ENCODE measurements at places on chromosomes 4 and X.

- no peak for DNase-seq
These were observed 28.2 kb upstream of the TCEAL4 start for GRCh38 chrX:103556963-103557612.

- DNase-seq, result no peak
These were observed 1273.0 kb downstream of the RAPGEF2 start for GRCh38 chr4:160375772-160376452.

DNA sequence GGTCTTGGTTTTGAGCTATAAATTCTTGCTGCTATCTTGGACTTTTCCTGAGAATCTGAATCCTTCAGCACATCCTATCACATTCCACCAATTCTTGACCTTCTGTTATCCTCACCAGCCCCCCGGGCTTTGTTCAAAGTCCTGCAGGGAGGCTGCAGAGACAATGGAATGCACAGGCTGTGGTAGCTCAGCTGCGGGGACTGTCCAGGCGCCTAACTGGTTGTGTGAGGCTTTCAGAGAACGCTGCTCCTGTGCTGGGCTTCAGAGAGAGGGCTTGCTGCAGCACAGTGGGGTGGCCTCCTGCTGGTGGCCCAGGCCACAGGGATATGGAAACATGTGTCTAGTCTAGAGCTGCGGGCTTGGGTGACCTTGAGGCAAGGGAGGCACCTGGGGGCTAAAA, 196.3 kb upstream of the GATB start:
- DNase-seq, result no peak

- DNase-seq, result no peak
These were observed 514.5 kb upstream of the SLIT2 start for GRCh38 chr4:19736968-19737756.

- no peak for DNase-seq
These were observed 677 bp upstream of the CYP4V2 start for GRCh38 chr4:186190581-186191199.

GRCh38 chrX:46325312-46325877, 219.8 kb downstream of the ZNF674 start:
- DNase-seq, result no peak

- no peak for DNase-seq
These were observed 31.8 kb downstream of the CSF2RA start for GRCh38 chrX:1300449-1300848.

- DNase-seq, result no peak
These were observed 224.8 kb downstream of the GRID2 start for GRCh38 chr4:92528541-92528940.

- DNase-seq, result no peak
These were observed 16.1 kb upstream of the KLB start for GRCh38 chr4:39390603-39391002.

DNA sequence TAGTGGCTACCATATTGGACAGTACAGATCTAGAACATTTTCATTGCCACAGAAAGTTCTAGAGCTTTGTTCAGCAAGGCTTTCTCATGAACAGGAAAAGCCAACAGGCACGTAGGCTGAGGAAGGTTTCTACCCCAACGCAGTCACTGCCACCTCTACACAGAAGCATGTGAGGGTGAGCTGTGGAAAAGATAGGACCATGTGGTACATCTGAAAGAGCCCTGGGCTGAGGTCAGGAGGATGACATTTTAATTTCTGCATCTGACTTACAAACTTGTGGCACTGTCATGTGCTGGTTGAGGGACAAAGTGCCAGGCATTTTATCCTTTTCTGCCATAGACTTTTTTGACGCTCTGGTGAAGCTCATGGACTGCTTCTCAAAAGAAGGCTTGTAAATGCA, 454.2 kb downstream of the BCOR start:
- no peak for DNase-seq

DNA sequence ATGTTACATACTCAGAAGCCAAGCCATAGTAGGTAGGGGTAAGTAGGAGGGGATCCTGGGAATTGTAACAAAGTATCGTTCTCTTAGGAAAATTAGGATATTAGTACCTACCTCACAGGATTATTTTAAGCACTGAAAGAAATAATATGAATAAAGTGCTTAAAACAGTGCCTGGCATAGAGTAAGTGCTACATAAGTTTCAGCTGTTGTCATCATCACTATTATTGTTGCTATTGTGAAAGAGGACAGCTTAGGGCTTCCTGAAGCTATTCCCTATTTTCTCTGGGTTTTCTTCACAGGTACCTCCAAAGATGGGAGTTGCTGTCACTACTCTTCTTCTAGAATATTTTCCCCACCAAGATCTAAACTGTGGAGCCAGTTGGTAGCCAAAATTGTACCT, 443.7 kb upstream of the FGF16 start:
- no peak for DNase-seq

- DNase-seq, result no peak
These were observed 546 bp downstream of the ZRSR2 start for GRCh38 chrX:15790769-15791290.

DNA sequence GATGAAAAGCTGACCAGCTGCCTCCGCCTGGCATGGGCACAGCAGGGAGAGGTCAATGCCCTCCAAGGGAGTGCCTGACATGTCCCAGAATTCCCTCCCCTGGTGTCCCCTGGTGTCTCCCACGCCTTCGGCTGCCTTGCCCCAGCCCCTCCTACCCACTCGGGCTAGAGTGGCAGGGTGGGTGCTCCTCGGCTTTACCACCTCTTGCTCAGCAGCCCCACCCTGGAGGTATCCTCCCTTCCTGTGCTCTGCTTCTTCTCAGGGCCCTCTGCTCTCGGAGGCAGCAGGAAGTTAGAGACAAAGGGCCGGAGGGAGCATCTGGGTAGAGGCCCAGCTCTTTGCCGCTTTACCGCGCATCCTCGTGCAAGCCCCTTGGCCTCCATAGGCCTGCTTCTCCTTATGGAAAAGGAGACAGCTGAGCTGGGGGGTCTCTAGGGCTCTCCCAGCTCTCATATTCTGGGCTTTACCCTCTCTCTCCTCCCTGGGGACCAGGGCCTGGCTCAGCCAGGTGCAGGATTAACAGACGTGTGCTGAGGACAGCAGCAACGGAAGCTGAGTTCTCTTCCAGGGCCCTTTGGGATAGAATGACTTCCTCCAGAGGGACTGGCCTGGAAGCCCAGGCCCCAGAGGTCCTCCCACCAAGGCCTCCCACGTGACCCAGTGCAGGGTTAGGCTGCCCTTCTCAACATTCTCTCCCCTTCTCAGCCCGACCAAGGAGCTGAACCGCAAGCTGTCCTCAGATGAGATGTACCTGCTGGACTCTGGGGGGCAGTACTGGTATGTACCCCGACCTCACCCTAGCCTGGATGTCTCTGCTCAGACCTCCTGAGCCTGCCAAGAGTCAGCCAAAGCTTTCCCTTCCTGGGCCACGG, 17.2 kb downstream of the XPNPEP2 start:
- no peak for DNase-seq

- no peak for DNase-seq
These were observed 316.1 kb upstream of the EMCN start for GRCh38 chr4:100833906-100834305.

GRCh38 chr4:123841447-123842121, 445.0 kb downstream of the SPRY1 start:
- DNase-seq, result no peak

DNA sequence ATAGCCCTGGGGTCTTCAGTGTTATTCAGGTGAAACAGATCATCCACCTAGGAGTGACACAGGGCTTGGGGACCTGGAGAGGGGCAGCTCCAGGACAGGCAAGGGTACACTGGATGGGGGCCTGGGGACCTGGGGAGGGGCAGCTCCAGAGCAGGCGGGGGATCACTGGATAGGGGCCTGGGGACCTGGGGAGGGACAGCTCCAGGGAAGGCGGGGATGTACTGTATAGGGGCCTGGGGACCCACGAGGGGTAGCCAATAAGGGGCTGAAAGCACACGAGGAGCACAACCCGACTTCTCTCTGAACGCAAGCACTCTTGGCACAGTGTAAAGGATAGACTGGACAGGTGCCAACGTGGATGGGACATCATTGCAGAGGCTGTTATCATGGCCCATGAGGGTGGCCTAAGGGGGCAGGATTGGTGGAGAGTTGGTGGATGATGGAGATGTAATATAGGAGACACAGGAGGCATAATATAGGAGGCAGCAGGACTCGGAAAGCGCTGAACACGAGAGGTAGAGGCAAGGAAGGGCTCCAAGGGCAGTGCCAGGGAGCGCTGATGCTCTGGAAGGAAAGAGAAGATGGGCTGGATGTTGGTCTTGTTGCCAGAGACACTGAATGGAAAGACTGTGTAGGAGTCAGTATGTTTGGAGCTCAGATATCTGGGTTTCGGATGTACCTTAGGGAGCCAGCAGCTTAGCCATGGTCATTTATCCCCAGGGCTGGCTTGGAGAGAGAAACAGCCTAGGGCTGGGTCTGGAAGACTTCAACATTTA, 37.9 kb upstream of the FGFBP2 start:
- DNase-seq, result peak; percentile 18

- DNase-seq, result no peak
These were observed 22.8 kb downstream of the VMA21 start for GRCh38 chrX:151419782-151420181.

- peak; percentile 4 for DNase-seq
These were observed 1.5 kb downstream of the TRIM2 start for GRCh38 chr4:153205757-153206156.

GRCh38 chrX:136147976-136148375, 643 bp downstream of the FHL1 start:
- no peak for DNase-seq

DNA sequence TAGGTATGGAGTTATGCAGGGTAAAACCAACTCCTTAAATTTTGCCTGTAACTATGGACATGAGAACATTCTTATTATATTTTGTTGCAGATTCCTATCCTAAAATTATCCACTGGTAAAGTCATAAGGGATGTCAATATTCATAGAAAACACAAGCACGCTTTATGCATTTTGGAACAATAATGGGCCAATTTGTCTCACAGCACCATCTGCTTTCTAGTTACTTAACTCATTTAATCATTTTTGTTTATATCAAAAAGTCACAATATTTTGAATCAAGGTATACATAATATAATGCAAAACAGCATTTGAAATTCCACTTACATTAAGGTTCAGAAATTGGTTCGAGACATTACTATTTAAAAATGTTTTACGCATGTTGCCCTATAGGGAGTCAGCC, 203.0 kb downstream of the GABRG1 start:
- DNase-seq, result no peak

- no peak for DNase-seq
These were observed 2.0 kb downstream of the ABLIM2 start for GRCh38 chr4:8156617-8157016.

DNA sequence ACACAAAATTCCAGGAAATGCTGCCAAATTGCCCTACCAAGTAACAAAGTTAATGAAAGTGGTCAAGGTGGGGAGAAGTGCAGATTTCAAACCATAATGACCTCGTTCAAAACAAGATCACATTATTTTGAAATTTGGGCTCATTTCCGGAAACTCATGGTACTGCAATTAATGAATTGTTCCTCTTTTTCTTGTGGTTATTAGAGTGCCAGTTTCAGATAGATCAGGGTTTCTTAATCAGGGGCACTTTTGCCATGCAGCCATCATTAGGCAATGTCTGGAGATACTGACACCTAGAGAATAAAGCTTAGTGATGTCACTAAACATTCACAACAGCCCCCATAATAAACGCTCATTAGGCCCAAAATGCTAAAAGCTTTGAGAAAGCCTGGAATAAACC, 381.5 kb upstream of the GALNT7 start:
- DNase-seq, result no peak

- DNase-seq, result no peak
These were observed 9.1 kb downstream of the TAF9B start for GRCh38 chrX:78130396-78130795.

DNA sequence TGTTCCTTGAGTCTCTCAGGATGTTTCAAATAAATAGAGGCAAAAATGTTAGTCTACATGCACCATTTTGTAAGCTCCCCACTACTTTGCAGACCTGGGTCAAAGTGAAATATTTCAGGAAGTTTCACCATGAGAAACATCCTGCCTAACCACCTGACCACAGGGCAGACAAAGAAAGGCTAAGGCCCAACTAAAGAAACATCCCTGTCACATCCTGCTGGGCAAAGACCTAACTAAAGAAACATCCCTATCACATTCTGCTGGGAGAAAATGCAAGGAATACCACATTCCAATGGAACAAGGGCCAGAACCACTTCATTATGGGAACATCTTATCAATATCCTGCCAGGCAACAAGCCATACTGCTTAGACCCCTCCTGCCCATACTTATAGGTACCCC, 1303.4 kb downstream of the TECRL start:
- DNase-seq, result no peak

DNA sequence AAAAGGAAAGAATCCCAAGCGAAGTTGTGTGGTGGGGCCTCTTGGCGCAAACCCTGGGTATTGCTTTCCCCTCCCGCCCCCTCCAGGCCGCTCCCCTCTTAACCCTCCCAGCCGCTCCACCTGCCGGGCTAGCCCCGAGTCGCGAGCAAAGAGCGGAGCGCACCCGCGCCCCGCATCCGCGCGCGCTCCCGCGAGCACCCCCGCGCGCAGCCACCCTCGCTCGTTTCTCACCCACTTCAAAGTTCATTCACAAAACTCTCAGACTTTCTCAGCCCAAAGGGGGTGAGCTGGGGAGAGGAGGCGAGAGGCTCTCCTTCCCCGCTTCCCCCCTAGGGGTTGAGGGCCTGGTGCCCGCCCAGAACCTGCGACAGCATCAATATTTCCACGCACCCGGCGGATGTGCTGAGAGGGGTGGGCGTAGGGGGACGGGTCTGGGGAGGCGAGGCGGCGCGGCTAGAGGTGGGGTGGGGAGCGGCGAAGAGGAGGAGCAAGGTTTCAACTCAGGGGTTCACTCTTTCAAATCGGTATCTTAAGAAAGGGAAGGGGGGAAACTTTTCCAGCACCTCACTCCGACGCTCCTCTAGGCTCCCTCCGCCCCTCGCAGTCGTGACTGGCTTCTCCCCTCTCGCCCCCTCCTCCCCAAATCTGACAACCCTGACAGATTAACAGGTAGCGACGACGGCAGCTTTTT, 1.8 kb downstream of the MAML3 start:
- peak; percentile 85 for DNase-seq

DNA sequence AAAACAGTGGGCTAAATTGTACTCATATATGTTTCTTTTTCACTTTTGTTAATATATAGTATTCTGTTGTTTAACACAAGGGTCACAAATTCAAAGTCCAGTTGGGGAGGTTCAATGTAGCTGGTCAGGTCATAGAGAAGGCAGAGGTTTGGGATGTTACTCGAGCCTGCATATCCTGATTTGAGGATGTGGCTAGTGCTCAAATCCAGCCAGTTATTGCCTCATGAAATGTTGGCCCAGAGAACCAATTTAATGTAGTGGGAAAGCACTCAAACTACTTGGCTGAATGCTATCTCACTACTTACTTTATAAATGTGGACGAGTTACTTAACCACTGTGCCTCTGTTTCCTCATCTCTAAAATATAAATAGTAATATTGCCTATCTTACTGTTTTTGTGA, 12.5 kb downstream of the USO1 start:
- DNase-seq, result no peak

DNA sequence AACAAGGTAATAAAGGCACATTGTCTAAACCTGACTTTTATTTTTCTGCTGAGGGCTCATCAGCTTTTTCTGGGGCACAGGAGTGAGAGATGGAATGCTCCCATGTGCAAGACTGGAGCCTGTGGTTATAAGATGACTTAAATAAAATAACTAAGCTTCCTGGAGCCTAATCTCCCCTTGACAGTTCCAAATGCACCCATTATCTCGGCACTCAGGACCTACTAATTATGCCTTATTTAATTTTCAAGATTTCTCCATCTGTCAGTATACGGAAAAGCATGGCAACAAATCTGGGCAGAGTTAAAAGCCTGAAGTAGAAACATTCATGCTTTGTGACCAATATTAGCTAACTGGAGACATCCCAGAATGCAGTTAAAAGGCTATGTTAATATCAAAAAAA, 416.7 kb upstream of the TEX13C start:
- DNase-seq, result no peak

GRCh38 chrX:123175366-123176122, 8.5 kb upstream of the GRIA3 start:
- no peak for DNase-seq

Measured in NK-92 treated with Interleukin-12 subunit alpha and Interleukin-12 subunit beta, amount 100 ng/mL, for 24 hours (cell line).